ENCODE measurements at places on chromosomes 11 and 22. TPM values are rescaled to one million over a fixed set of nuclear protein-coding genes. Genes with fewer than 3 reads are reported as not detected.

SCGB2A2 gene
- not detected for total RNA-seq

CENPM gene
- 10.6 TPM for total RNA-seq

GPHA2 gene
- total RNA-seq = not detected

PGA5 gene
- not detected for total RNA-seq

Measured in esophagus mucosa (tissue), 1 donor.